ENCODE measurements at places on chromosomes 4 and X.

- no peak for DNase-seq
Measured at GRCh38 chrX:15600745-15601144, at the start of gene ACE2. ACE2 (minus strand) TSS chrX:15600960; CDS start chrX:15600911, 49 bp downstream.

DNA sequence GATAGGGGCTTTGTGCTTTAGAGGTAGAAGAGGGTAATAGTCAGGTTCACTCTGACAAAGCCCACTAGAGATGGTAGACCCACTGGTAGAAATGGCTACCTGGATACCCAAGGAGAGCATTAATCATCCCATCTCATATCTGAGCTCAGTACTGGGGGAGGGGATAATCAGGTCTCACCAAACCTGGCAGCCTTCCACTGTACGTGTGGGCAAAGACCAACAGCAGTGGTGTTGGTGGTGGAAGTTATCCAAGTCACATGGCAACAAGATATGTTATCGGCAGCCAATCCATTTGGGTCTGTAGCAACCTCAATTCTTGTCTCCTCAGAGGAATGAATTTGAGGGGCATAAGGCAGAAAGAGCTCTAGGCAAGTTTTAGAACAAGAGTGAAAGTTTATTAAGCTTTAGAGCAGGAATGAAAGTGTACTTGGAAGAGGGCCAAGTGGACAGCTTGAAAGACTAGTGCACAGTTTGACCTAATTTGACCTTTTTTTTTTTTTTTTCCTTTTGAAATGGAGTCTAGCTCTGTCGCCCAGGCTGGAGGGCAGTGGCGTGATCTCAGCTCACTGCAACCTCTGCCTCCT lies 67.0 kb upstream of the CXCL13 start:
- DNase-seq: no peak

DNA sequence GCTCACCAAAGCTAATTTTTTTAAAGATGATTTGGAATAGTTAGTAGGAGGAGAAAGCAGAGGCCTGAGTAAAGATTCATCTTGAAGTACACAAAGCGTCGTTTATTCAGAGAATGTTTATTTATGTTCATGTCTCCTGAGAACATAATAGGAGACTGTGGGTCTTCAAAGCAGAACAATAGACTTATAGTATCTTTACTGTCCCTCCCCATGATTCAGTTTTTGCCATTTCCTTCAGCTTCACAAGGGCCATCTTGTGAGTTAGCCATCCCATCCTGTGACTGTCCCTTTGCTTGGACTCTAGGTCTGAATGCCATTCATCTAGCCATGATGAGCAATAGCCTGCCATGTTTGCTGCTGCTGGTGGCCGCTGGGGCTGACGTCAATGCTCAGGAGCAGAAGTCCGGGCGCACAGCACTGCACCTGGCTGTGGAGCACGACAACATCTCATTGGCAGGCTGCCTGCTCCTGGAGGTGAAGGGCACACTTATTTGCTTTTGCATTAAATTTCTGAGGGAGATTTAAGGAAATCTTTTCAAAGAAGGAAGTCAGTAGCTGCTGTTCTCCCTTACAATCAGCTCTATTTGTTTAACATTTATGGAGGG lies 105.8 kb downstream of the NFKB1 start:
- no peak for DNase-seq

DNA sequence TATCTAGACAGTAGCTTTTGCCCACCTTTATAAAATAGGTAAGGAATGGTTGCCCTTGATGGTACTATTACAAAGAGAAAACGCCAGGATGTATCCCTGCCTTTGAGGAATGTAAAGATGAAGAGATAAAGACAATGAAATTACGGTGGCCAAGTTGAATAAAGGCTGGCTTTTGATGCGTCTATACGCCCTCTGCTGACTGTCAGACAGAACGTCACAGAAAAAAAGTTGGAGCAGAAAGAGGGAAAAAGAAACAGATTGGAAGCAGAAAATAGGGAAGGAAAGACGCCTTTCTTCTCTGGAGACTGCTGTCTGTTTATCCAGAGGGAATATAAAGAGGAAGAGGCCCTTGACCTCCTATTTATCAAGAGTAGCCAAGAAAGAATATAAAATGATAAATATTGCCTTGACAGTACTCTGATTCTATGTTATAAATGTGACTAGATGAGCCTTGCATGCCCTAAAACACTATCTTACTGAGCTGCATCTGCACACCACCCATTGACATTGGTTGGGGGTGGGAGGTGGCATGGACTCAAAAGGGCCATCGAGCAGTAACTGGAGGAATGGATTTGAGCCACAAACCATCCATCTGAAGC lies 30.6 kb downstream of the PCDH19 start:
- peak; percentile 28 for DNase-seq

- no peak for DNase-seq
Measured at GRCh38 chr4:187380181-187380581, 615.4 kb upstream of the ZFP42 start.

GRCh38 chr4:170374770-170375169 lies 285.0 kb upstream of the AADAT start:
- no peak for DNase-seq

All from NCI-H748 treated with DMSO at 0.1 percent for 48 hours (cell line).